ENCODE measurements at places on chromosomes 2 and 18.

- no peak for DNase-seq
These were observed 26.0 kb upstream of the GALNT5 start for GRCh38 chr2:157231476-157231875.

DNA sequence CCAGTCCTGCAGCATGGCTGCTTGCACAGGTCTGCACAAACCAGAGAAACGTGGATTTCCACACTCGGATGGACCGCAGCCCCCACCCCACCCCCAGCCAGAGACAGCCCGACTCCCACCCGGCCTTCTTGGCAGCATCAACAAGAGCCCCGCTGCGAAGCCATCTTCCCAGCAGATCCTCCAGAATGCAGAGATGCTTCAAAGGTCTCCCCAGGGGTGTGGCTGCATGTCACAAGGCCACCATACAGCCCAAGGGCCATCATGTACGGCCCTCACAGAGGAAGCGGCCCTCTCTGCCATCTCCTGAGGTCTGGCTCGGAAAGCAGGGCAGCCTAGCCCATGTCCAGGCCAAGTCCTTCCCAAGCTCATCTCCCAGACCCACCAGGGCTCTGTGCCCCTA is 11.5 kb downstream of the DNMT3A start:
- no peak for DNase-seq

DNA sequence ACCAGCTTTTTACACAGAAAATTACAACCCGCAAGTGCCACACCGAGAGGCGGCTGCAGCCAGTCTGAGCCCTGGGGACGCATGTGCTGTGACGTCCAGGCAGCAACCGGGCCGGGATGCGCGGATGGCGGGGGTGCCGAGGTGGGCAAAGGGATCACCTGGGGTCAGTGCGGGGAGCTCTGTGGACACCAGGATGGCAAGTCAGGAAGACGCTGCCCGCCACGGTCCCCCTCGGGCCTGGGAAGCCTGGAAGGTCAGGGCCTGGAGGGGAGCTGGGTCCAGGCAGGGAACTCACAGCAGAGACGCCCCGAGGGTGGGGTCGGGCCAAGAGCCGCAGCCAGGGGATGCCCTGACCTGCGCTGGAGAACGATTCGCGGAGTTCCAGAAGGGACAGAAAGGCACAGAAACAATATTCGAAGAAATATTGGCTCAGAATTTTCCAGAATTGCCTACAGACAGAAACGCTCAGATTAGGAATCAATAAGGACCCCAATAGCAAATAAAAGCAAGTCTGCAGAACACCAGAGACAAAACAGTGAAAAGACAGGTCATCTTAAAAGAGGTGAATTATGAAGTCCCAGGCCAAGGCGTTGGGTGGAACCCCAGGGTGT is 11.7 kb upstream of the KIF1A start:
- DNase-seq: no peak

GRCh38 chr18:40607542-40608148 is 1347.4 kb upstream of the PIK3C3 start:
- no peak for DNase-seq

GRCh38 chr2:159043710-159044109 is 75.3 kb downstream of the TANC1 start:
- DNase-seq: no peak
